ENCODE measurements at places on chromosomes 6 and 20.

- peak; percentile 42 for DNase-seq
Observed at GRCh38 chr6:12051861-12052368, 39.8 kb downstream of the HIVEP1 start.

DNA sequence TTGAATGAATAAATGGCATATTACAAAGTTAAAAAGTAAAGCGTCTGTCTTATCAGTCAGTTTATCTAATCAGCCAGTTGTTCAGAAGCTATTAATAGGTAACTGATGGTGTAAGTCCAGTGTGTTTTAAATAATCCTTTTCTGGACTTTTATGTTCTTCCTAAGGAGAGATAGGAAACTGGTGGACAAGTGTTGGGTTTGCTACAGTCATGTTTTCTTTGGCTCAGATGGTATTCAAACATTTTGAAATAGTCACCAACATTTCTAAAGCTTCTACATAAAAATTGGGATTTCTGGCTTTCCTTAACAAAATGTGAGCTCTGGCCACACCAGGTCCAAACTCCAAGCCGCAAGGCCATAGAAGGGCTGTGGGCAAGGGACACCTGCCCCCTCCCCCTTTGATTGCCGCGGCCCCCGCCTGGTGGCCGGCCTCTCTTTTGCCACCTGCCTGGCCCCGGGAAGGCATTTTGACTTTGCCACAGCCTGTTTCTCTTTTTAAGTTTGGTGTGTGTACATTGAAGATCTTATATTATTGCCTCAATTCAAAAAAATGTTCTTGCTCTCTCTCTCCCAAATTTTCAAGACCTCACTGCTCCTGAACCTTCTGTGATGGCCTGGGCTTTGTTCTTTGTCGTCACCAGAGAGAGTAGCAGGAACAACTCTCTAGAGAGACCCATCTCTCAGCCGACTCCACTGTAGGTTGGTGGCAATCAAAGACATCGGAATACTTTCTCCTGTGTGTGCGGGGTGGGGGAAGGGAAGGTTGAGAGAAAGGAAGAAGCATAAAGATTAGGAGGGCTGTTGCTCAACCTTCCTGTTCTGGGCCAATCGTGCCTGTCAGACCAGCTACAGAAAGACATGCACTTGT lies 84.0 kb upstream of the ZNF217 start:
- DNase-seq = no peak

GRCh38 chr6:151808371-151809241 lies 1.1 kb downstream of the ESR1 start:
- no peak for DNase-seq

- DNase-seq = no peak
Observed at GRCh38 chr6:3857468-3858456, 8.6 kb downstream of the FAM50B start.

DNA sequence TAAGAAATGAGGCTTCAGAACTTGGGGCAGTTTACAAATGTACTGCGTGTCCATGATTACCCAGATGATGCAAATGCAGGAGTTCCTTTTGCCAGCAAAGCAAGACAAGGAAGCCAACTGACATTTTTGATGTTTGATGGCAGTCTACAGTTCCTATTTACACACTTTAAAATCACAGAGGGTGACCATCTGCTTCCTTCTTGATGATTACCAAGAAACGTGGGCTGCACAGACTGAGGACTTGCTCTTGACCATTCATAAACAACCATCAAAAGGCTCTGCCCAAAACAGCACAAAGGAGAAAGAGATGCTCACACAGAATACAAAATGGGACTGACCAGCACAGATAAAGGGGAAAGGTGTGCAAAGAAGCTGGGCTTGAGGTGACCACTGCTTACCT lies 79.8 kb upstream of the TRAF3IP2 start:
- no peak for DNase-seq

DNA sequence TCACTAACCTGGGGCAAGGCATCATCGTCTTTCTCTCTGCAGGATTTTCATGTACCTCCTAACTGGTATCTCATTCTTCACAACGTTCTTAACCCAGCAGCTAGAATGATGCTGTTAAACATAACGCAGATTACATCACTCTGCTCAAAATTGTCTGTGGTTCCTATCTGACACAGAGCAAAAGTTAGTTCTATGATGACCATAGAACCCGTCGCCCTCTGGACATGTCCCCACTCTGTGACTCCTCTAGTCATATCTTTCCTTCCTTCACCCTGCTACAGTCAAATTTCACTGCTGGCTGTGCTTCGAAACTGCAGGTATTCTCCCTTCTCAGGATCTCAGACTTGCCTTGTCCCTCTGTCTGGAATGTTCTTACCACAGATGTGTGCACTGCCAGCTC lies 87.4 kb upstream of the TPD52L1 start:
- no peak for DNase-seq

DNA sequence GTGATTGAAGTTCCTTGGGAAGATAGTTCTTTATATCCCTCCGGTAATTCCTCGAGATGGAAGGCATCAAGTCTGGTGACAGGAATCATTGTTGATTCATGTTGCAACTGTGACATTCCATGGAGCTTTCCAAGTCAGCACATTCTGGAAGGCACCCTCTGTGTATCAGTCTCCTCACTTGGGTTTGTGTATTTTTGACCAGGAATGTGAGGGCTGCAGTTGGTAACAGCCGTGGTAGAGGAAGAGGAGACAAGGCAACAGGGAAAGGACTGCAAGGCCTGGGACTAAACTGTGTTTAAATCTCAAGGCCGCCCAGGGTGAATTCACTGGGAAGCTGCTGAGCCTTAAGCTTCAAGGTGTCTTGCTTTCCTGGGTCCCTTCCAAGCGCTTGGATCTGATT lies 99.0 kb downstream of the CLIC5 start:
- DNase-seq = no peak

GRCh38 chr6:154161689-154162088 lies 122.6 kb downstream of the OPRM1 start:
- no peak for DNase-seq

GRCh38 chr6:33123732-33124524 lies 48.1 kb downstream of the HLA-DPB1 start:
- no peak for DNase-seq

DNA sequence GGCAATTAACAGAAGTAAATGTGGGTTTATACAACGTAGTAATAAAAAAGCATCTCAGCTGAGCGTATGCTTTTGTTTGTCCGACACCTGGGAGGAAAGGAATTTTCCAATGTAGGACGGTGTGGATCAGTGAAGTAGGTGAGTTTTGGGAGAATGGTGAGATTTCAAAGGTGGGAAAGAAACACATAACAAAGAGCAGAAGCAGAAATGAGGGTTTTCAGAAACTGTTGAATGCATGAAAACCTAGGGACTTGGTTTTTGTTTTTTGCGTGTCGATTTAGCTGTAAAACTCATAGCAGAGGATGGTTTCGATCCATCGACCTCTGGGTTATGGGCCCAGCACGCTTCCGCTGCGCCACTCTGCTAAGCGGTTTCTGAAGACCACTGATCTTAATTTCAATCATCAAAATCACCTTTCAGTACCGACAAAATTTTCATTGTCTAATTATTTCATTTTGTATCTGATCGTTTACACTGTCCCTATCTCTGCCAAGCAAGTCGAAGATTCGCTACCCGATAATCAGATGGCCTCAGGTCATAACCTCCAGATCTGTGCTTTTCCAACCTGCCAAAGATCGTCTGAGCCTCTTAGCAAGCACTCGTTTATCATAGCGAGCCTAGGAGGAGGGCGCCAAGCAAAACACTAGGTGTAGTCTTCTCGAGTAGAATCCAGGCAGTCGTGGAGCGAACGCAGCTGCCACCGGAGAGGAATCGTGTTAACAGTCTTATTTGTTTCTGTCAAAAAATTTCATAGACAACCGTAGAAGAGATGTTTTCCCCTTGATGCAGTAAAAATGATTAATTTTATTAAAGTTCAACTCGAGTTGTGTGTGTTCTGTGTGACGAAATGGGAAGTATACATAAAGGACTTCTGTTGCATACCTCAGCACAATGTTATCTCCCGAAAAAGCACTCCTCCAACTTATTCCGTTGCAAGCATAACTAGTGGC lies 20.9 kb upstream of the POM121L2 start:
- DNase-seq = peak; percentile 20

DNA sequence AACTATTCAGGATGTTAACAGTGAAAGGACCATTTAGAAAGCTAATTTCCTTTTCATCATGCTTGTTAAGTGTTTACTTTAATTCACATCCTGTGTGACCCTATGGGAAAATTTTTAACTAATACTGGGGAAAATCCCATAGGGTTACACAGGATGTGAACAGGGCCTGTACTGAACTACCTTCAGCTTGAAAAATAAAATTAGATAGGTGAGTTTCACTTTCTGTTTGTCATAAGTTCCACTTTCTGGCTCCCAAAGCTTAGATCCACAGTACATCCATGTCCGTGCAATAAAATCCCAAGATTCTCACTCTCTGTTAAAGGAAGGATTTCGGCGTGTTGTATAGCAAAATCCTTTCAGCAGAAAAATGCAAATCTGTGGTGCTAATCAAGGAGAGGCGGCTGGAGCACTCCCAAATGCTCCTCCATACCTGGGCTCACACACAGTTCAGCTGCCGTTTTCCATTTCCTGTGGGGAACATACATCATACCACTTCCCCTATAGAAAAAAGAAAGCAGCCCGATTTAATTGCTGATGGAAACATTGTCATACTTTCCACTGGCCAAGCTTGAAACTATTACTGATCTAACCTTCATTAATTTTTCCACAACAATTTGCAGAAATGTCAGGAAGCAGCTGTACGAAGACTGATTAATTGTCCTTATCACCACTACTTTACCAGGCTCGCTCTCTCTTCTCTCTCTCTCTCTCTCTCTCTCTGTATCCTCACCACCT lies 125.2 kb downstream of the HIVEP2 start:
- no peak for DNase-seq

DNA sequence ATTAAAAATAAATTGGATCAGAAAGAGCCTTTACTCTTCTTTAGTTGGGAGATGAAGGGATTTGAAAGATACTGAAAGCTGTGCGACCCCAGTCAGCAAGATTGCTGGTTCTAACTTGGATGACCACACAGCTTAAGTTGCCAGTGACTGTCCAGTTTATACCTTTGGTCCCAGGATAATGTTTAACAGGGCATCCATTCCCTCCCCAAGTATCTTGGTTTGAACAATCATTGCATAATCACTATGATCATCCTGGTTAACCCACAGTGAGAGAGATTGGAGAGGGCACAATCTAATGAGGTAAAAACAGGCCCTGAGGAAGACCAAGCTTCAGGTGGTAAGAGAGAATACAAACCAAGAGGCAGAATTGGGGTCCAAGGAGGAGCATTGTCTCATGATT lies 798.3 kb downstream of the MAFB start:
- no peak for DNase-seq

DNA sequence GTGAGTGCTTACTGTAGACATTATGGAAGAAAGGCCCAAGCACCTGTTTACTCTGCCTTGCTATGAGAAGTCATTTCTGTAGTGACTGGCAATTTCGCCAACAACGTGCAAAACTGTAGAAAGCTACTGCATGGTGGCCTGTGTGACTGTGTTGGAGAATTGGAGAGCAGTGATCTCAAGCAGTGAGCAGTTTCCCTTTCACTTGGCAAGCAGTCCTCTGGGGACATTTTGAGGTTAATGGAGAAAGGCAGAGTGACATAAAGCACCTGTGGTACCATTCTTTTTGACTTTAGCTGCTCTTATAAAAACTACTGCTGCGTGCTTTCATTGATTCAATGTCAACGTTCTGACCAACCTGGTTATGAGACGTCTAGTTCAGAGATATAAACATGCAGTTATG lies 382.6 kb upstream of the JAG1 start:
- no peak for DNase-seq

DNA sequence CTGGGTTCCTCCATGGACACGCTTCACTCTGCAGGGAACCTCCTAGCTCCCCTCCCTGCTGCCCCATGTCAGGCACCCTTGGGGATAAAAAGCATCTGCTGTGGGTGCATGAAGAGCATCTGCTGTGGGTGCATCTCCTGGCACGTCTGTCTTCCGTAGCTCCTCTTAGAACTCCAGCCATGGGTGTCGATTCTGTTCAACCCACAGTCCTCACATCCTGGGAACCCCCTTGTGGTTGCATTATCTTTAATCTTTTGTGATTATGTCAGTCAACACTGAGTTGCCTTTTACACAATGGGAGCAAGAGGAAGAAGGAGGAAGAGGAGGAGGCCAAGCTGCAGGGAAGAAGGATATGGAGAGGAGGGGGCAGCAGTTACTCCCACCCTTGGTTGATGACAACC lies 24.1 kb upstream of the CCR6 start:
- DNase-seq = no peak

DNA sequence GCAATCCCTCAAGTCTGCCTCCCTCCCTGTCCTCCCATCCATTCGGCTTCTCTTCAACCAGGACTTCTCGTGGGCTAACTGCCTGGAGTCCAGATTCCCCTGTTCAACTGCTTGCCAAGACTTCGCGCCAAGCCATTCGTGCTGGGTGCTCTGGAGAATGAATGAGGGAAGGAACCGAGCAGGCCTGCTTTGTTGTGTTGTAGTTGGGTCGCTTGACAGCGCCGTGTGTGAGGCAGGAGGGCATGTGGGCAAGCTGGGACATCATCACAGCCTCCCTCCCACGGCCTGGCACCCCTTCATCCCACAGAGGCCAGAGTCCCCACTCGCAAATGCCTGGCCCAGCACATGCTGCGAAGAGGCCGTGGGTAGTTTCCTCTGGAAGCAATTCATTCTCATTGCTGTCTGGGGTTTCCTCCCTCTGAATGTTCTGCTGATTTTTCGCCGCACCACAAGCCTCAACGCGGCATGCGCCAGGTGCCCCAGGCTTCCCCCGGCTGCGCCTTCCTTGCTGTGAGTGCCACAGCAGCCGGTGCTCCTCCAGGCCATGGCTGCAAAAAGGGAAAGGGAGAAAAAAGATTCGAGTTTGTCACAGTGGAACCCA lies 336.0 kb downstream of the QKI start:
- DNase-seq = no peak

DNA sequence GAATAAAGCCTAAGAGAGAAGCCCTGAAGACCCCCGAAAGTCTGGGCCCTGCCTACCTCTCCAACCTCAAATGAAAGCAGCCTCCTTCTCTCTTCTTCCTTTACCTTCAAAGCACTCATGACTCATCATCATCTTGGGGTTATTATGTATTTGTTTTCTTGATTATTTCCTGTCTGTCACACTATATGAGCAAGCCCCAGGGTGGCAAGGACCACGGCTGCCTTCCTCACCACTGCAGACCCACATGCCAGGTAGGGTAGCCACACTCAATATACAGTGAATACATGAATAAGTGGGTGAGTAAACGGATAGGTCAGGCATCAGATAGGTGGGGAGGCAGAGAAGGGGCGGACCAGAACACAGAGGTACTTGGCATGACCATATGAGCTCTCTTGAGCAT lies 8.8 kb downstream of the WFDC3 start:
- no peak for DNase-seq

GRCh38 chr20:41228858-41229257 lies 88.7 kb downstream of the ZHX3 start:
- no peak for DNase-seq
